ENCODE measurements at places on chromosomes 16 and 17. TPM values are rescaled to one million over a fixed set of nuclear protein-coding genes. Genes with fewer than 3 reads are reported as not detected.

The FZD2 gene
- total RNA-seq, result 0.39 TPM

The CD7 gene
- not detected for total RNA-seq

The NPIPA3 gene
- total RNA-seq, result 0.25 TPM

The STXBP4 gene
- total RNA-seq, result 3.8 TPM

The WNT3 gene
- 0.76 TPM for total RNA-seq

The TMEM238L gene
- total RNA-seq, result not detected

The CRHR1 gene
- total RNA-seq, result not detected

The CACNG1 gene
- not detected for total RNA-seq

The OR3A3 gene
- not detected for total RNA-seq

The SLC52A1 gene
- total RNA-seq, result 0.25 TPM

The C17orf113 gene
- 0.25 TPM for total RNA-seq

The NPIPA1 gene
- total RNA-seq, result 25.4 TPM

The PRR35 gene
- not detected for total RNA-seq

The SPEM1 gene
- not detected for total RNA-seq

The KRTAP1-1 gene
- total RNA-seq, result not detected

The ADAMTS18 gene
- total RNA-seq, result 7.4 TPM

The LUC7L3 gene
- 14.2 TPM for total RNA-seq

The CNTROB gene
- total RNA-seq, result 13.2 TPM

The ADAM11 gene
- 0.38 TPM for total RNA-seq

The C1QTNF8 gene
- total RNA-seq, result not detected

The TBC1D3C gene
- not detected for total RNA-seq

The GH1 gene
- not detected for total RNA-seq

The ARHGAP44 gene
- total RNA-seq, result 0.39 TPM

The FBXO39 gene
- 34.6 TPM for total RNA-seq

Data from dermis microvascular lymphatic vessel endothelial cell (primary cell).